Ammon's horn (tissue), 1 donor: ENCODE measurements at places on chromosomes 5 and 9.

DNA sequence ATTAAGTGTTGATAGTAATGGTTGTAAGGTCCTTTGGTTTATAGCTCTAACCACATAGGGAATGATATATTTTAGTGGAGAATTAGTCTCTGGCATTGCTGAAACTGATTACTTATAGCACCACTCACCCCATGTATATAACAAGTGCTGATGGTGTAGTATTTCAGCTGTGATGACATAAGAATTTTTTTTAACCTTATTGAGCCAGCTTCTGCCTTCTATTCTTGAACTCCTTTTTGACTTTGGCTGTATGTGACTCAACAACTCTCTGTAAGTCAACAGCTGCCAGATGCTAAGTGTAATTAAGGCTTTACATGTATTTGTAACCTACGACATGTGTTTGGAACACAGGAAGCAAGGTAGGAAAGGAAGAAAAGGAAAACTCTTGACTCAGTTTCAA is 929.6 kb upstream of the WWC1 start:
- no peak for DNase-seq

DNA sequence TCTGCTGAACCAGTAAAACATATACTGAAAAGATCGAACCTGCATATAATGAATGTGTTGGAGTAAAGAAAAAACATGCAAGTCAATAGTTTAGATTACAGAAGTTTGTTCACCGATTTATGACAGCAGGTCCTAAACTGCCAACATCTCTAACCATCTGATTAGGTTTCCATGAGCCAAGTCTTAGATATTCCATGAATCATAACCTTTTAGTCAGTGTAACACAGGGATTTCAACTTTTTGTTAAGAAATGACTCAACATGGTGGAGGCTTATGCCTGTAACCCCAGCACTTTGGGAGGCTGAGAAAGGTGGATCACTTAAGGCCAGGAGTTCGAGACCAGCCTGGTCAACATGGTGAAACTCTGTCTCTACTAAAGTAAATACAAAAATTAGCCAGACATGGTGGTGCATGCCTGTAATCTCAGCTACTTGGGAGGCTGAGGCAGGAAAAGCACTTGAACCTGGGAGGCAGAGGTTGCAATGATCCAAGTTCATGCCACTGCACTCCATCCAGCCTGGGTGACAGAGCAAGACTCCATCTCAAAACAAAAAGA is 38.7 kb downstream of the APC start:
- DNase-seq, result peak; percentile 16

DNA sequence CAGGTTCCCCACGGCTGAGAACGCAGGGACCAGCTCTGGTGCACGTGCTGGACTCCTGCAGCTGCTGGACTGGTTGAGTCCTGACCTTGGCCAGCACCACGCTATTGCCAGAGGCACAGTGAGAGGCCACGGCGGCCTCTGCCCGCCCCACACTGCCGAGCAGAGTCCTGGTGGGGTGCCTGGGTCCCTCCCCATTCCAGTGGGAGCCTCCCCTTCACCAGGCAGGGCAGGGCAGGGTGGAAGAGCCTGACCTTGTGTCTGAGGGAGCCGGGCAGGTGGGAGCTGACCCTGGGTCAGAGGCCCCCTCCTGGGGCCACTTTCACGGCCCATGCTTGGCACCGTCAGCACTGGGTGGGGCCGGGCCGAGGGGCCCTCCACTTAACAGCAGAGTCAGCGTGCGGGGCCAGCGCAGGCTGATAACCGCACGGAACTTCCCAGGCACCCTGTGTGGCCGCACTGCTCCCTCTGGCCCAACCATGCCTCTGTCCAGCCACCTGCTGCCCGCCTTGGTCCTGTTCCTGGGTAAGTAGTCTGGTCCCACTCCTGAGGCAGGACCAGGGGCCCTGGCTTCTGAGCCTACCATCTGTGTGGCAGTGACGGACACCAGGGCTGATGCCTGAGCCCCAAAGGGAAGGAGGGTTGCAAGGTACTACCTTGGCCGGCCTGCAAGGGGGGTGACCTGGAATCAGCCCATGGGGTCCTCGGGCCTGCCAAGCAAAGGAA is at the start of gene MAMDC4:
TSS of gene MAMDC4 (plus strand) at position 406 of the 723 bp plus-strand sequence. CDS start at position 477, 71 bp downstream.
- DNase-seq, result no peak

GRCh38 chr9:110742741-110743371 is 74.3 kb downstream of the MUSK start:
- peak; percentile 45 for DNase-seq

DNA sequence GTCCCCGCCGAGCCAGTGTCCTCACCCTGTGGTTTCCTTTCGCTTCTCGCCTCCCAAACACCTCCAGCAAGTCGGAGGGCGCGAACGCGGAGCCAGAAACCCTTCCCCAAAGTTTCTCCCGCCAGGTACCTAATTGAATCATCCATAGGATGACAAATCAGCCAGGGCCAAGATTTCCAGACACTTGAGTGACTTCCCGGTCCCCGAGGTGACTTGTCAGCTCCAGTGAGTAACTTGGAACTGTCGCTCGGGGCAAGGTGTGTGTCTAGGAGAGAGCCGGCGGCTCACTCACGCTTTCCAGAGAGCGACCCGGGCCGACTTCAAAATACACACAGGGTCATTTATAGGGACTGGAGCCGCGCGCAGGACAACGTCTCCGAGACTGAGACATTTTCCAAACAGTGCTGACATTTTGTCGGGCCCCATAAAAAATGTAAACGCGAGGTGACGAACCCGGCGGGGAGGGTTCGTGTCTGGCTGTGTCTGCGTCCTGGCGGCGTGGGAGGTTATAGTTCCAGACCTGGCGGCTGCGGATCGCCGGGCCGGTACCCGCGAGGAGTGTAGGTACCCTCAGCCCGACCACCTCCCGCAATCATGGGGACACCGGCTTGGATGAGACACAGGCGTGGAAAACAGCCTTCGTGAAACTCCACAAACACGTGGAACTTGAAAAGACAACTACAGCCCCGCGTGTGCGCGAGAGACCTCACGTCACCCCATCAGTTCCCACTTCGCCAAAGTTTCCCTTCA is 1.4 kb downstream of the GLIS3 start:
- peak; percentile 16 for DNase-seq

DNA sequence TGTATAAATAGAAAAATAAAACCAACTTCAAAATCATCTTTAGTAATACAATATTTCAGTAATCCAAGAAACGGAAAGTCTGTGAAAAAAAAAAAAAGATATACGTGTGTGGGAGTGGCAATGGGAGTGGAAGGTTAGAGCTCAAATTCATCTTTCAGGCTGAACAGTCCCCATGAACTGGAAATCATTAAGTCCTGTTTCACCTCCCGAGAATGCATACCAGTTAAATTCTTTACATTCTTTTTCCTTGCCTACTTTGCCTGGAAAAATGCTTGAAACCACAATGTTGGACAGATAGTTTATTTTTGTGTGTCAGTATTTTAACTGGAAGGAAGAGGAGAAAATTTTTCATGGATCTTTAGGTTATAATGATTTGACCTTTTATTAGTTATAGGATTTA is 166.8 kb downstream of the MUSK start:
- no peak for DNase-seq

- peak; percentile 96 for DNase-seq
Measured at GRCh38 chr5:157456301-157456700, 3.7 kb upstream of the NIPAL4 start.

- no peak for DNase-seq
Measured at GRCh38 chr5:164356790-164357189, 851.4 kb downstream of the MAT2B start.

GRCh38 chr5:161372682-161373344 is 173.7 kb downstream of the GABRB2 start:
- peak; percentile 30 for DNase-seq

DNA sequence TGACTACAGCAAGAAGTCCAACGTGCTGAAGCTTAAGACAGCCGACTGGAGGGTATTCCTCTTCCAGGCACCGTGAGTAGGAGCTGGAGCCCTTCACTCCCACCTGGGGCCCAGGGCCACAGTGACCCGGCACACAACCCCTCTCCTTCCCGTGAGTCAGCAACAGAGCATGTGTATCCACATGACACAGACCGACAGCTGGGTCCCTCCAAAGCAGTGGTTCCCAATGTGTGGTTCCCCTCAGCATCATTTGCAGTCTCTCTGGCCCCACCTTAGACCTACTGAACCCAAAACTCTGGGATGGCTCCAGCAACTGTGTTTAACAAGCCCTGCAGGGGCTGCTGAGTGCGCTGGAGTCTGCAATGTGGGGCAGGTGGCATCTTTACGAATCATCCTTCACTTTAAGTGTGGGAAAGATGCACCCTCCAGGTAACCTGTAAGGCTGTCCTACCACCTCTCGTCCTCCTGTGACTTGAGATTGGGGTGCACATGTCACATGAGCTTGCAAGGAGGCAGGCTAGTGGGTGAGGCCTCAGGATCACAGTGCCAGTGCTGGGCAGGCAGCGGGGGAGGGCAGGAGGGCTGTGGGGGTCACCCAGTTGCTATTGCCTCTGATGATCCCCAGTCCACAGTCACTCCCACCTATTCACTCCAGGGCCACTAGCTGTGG is 42.2 kb downstream of the PSD2 start:
- no peak for DNase-seq

- no peak for DNase-seq
Measured at GRCh38 chr5:168311061-168311566, 19.7 kb downstream of the WWC1 start.

GRCh38 chr9:76296561-76297310 is 97.5 kb downstream of the RFK start:
- no peak for DNase-seq

DNA sequence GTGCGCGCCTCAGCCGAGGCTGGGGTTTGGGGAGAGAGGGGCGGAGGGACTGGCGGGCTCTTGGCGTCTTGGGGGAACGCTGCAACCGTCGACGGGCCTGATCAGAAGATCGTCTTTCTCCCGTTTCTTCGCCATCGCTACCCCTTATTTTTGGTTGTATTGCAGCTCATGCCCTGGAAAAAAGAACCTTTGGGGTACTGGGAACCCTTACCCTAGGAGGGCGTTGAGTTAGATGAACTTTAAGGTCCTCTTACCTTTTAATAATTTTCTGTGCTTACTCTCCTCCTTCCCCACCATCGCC is 719 bp downstream of the PAIP2 start:
- DNase-seq, result no peak

GRCh38 chr5:124670722-124671184 is 75.7 kb downstream of the ZNF608 start:
- DNase-seq, result no peak

DNA sequence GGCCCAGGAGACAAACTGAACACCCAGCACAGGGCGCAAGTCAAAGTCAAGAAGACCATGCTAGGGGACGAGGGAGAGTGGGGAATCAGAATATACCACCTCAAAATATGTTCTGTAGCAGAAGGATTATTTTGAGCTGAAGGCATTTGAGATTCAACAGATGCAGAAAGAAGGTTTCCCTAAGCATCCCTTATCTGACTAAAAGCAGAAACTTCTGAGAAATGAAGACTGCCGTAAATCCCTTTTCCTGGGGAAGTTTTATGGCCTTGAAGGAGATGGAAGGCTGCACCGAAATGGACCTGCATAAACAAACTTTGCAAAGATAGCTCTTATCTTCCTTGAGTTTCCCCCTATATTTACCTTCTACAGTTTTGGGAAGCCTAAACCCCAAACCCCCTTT is 72.8 kb downstream of the PTTG1 start:
- DNase-seq, result no peak

DNA sequence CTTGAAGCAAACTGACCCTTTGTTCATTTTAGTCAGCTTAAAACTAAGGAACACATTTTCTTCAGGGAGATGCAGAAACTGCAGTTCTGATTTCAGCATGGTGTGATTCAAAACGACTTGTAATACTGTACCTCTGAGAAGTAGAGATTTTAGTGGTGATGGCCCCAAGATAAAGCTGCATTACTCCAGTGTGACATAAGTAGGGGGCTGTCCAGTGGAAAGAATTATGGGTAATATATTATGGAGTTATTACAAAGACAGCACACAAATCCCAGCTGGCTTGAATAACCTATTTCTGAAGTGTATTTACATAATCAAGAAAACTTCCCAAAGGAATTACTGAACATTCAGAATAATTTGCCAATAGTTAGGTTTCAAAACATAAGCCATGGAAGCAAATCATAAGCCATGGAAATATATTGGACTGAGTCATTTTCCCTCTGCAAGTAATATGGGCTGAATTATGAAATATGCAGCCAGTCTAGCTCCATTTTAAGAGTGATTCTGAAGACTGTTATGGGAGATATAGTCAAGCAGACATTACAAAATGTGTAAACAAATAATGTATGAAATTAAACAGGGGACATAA is 133.7 kb upstream of the FBXL17 start:
- DNase-seq, result no peak

GRCh38 chr9:86488794-86489193 is 134.6 kb upstream of the TUT7 start:
- DNase-seq, result no peak

GRCh38 chr9:96513622-96514021 is 63.7 kb downstream of the HABP4 start:
- no peak for DNase-seq

DNA sequence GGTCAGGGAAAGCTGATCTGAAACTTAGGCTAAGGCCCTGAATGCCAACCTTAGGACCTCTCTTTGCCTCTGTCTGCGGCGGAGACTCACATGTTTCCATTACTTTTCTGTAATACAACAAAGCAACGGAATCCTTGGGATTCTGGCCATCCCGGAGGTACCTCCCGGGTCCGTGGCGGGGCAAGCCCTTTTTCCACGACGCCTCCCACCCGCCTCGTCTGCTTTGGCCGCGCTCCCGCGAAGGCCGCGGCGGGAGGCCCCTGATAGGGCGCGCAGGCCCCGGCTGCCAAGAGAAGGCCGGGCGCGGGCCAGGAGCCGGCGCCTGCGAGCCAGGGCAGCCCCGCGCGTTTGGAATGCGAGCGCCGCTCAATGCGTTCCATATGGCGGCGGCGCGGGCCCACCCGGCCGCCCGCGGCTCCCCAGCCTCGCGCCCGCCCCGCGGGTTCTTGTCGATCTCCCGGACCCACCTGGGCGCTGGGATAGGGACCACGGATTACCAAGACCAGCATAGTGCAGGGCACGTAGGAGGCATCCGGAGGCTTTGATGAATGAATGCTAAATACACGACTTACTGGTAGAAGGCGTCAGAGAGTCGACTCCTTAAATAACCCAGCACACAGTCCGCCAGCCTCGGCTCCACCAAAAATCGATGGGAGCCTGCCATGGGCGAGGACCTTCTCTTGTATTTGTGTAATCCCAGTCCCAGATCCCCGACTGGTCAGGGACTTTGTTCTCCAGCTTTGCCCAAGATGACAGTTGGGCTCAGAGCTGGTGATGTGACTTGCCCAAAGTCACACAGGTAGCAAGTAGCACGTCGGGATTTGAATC is 17.5 kb upstream of the PHF19 start:
- no peak for DNase-seq

DNA sequence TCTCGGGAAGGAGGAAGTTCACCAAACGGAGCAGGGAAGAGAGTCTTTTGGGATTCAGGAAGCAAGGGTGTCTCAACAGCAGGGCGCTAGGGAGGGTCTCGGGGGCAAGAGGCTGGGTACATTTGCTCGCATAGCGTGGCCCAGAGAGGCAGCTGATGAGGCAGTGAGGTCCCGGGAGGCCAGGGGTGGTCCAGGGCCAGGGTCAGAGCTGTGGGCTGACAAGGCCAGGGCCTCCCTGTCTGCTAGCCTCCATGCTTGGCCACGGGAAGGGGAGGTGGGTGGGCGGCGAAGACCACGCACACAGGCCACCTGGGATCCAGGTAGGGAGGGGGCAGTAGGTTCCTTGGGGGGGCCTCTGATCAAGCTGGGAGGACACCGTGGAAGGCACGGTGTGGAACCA is 6.0 kb downstream of the NDOR1 start:
- no peak for DNase-seq
